Stimulated activated CD4-positive, alpha-beta T cell treated with anti-CD3 and anti-CD28 coated beads, Interleukin-4, amount 100 ng/mL, for 24 hours (primary cell): ENCODE measurements at places on chromosomes 5 and 9.

GRCh38 chr9:86601697-86602096 is 247.5 kb upstream of the TUT7 start:
- no peak for DNase-seq

GRCh38 chr5:164746723-164747122 is 1241.3 kb downstream of the MAT2B start:
- no peak for DNase-seq

DNA sequence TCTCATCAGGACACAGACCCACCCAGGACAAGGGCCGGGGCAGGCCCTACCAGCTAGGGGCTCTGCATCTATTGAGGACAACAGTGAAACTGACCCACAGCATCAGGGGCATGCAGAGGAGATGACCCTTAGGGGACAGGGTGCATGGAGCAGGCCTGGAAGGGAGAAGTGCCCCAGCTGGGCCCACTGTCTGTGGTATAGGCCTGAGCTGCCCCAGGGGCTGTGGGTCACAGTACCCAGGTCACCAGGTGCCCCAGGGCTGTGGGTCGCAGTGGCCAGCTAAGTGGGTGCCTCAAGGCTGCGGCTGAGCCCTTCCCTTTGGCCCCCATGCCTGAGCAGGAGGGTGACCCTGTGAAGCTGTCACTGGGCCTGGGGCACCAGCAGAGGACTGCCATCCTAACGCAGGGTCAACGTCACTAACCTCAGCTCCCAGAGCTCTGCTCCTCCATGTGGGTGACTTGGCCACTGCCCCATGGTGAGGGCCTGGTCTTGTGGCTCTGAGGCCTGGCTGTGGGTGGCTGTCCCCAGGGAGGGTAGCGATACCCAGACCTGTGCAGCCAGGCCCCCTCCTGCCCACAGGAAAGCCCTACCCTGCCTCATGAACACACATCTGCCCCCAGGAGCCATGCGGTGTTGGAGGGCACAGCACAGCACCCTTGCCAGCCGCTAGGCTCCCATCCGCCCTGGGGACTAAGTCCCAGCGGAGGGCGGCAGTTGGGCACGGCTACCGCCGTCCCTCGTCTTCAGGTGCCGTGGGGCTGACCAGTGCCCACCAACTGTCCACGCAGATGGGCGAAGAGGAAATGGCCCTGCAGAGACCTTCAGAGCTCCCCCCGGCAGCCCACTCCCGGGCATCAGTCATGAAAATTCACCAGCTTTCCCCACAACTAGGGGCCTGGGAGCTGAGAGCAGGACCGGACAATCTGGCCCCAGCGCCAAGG is 4.9 kb downstream of the EDF1 start:
- DNase-seq = no peak

DNA sequence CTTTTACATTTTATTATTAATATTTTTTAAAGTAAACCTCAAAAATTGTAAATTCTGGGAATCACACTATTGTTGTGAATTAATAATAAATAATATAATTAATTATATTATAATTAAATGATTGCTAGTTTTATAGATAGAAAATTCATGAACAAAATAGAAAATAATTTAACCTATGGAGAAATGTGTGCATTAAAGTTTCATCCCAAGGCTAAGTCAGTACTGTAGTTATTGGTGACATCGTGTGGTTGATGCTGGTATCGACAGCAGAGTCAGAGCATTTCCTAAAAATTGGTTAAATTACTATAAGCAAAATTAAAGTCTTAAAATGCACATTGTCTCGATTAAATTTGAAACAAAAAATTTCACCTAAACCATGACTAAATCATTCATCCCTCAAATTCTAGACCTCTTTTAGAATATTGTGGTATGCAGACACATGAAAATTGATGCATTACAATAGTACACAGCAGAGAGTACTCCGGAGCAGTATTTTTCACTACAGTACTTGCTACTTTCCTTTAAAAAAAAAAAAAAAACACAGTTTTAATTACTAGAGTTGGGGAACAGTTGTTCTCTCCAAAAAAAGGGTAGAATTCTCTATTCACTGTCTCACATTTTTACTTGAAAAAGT is 73.9 kb downstream of the RORB start:
- no peak for DNase-seq

DNA sequence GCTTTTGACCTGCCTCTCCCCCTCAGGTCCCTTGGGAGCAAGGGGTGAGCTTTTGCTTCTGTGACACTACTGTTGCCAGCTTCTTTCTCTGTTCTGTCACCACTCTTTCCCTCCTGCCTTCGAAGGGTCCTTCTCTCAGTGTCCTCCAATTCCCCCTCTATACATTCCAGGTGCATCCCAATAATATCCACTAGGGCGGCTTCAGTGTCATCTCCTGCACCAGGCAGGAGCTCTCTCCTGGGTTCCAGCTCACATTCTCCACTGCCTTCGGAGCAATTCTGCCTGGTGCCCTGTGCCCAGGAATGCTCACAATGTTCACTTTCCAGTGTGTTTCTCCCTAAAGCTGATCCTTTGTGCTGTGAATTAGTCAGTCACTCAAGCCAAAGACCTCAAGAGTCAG is 83.9 kb upstream of the CXCL14 start:
- no peak for DNase-seq

DNA sequence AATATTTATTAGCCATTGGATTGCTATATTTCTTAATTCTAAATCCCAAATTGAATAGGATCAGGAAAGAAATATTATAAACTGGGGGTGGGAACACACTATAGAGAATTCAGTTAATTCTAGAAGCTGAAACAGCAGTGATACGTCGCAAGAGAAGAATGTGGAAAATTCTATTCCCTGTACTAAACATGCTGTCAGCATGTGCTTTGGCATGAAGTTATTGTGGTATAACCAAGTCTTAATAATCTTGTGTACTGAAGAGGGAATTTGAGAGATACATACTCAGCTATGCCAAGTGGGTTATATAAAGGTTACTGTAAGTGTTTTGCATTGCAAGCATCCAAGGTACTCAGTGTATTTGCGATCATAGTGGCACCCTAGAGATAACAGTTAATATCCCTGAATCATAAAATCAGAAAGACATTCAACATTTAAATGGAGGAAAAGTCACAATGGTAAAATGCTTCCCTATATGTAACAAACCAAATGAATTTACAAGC is 1492.9 kb upstream of the C9orf72 start:
- DNase-seq = no peak

GRCh38 chr5:156693113-156693512 is 157.0 kb upstream of the PPP1R2B start:
- DNase-seq = no peak

- DNase-seq = no peak
Observed at GRCh38 chr5:56290378-56291078, 57.4 kb upstream of the ANKRD55 start.

DNA sequence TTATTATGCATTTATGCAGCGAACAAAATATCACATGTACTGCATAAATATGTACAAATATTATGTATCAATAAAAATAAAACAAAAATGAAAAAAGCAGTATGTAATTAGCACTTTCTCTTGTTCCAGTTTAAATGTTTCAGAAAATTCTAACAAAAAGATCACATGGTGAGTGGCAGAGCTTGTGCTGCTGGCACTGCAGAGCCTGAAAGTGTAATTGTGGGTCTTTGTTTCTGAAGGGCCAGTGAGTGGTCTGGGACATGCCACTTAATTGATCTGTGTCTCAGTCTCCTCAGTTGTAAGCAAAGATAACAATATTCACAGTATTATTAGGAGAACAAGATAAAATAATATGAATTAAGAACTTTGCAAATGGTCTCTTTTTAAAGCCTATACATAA is 39.5 kb upstream of the RAI14 start:
- no peak for DNase-seq

DNA sequence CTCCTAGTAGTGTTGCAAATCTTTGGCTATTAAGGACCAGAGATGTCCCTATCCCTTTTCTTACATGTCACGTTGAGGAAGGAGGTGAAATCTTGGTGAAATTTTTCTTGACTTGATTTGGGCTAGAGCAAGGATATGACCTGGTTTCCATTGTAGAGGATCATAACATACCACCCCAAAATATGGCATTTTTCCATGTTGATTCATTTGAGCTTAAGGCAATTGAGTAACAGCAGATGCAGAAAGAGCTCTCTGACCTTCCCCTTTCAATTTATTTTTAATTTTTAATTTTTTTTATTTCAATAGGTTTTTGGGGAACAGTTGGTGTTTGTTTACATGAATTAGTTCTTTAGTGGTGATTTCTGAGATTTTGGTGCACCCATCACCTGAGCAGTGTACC is 61.2 kb upstream of the MAP1B start:
- no peak for DNase-seq

DNA sequence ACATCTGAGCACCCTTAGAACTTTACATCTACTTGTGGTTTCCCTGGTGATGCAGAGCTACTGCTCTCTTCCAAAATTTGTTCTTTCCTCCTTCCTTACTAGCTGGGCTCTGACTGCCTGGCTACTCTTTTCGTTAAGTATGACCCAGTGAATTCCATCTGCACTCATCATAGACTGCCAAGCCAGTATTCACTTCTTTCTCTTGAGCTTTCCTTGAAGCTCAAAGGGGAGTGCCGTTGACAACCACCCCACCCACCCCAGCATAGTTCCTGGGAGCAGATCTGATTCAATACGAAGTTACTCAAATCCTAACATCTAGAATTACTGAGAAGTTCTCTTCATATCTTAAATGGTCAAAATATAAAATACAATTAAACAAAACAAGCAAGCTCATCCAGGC is 190.5 kb downstream of the ADAMTS12 start:
- no peak for DNase-seq

DNA sequence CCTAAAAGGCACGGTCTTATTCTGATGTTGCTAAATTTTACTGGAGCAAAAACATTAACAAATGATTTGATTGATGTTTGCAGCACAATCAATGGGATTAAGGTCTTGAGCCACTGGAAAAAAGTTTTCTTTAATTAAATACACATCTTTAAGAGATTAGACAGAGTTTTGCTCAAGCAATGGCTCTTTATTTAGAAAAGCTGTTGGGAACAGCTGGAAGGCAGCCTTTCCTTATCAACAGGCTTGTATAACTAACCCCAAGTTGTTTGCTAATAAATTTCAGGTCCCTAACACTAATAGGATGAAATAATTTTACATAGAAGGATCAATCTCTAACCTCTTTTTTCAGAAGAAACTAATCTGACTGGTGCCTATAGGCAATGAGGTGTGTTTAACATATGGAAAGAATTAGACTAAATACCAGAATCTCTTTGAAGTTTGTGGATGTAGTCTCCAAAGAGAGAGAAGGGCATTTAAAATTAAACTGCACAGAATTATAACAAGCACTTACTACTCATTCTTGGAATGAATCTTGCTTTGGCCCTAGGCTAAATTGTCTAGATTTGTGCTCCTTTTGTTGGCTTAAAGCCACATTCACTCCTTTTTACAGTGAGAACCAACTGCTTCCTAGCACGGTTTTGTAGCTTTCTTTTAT is 67.3 kb upstream of the TNFAIP8 start:
- no peak for DNase-seq

DNA sequence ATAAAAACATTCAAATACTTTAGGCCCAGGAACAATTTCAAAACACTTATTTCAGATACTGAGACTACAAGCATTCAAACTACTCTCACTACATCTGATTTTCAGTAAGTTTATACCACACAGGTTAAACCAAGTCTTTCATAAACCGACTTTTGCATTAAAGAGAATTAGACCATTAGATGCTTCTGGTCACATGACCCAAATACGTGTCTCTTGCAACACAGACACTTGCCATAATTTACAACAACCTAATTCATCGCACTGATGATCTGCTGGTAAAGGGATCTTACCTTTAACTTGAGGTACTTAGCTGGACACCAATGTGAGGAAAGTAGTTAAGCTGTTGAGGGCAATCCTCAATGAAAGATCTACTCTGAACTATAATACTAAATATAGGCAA is 3.2 kb downstream of the HNRNPH1 start:
- DNase-seq = no peak

GRCh38 chr5:8829323-8830029 is 716.4 kb downstream of the SEMA5A start:
- no peak for DNase-seq

- no peak for DNase-seq
Observed at GRCh38 chr5:107794741-107795140, 124.0 kb upstream of the EFNA5 start.

- DNase-seq = no peak
Observed at GRCh38 chr9:70639853-70640814, 225.7 kb upstream of the KLF9 start.

- no peak for DNase-seq
Observed at GRCh38 chr5:2196989-2197619, 314.4 kb upstream of the IRX4 start.

GRCh38 chr5:77006124-77006523 is 24.1 kb upstream of the AGGF1 start:
- DNase-seq = no peak

DNA sequence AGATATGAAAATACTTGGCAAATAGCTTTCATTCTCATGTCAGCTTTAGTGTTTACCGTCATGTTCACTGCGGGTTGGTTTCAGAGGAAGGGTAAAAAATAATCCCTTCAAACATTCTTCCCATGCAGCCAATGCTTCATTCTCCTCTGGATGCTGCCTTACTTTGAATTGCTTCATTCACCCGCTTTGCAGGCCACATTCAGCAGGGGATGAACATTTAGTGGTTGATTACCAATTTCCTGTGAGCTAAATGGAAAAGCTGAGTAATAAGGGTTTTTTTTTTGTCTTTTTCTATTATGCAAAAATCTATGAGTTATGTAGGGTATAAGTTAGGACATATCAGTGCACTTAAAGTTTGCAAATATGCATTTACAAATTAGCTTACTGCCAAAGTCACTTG is 96.3 kb upstream of the MEF2C start:
- no peak for DNase-seq

GRCh38 chr5:95786821-95787418 is 35.6 kb downstream of the GLRX start:
- DNase-seq = no peak

DNA sequence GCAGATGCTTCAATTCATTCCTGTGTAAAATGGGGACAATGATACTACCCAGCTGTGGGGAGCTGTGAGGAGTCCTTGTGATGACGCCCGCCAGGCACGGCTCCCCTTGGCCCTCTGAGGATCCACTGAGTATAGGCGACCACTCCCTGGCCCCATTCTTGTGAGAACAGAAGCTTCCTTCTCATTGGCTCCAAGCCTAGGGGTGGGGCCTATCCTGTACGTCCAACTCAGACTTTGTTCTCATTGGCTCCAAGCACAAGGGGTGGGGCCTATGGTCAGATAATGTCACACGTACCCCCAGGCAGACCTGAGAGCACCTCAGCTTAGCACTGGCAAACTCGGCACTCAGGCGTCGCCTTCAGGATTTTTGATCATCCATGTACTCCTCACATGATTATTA is 232.9 kb upstream of the MVB12B start:
- no peak for DNase-seq

- DNase-seq = no peak
Observed at GRCh38 chr5:41406936-41407335, 103.5 kb downstream of the PLCXD3 start.

GRCh38 chr9:32725066-32725860 is 58.1 kb upstream of the TMEM215 start:
- DNase-seq = no peak

GRCh38 chr5:78497573-78498533 is 137.4 kb downstream of the SCAMP1 start:
- DNase-seq = no peak

GRCh38 chr5:13934125-13934524 is 10.4 kb downstream of the DNAH5 start:
- DNase-seq = no peak
